ENCODE measurements at places on chromosomes 16 and 17. TPM values are rescaled to one million over a fixed set of nuclear protein-coding genes. Genes with fewer than 3 reads are reported as not detected.

GRCh38 chr16:87570938-87571867 lies 31.1 kb upstream of the JPH3 start:
- DNase-seq, result peak; percentile 38

SLX4 gene
- total RNA-seq, result 13.8 TPM

GNGT2 gene
- not detected for total RNA-seq

IGSF6 gene
- not detected for total RNA-seq

GRCh38 chr16:67428146-67428731 lies 2.7 kb upstream of the HSD11B2 start:
- DNase-seq, result peak; percentile 68

GRCh38 chr17:9414471-9414870 lies 161.1 kb downstream of the STX8 start:
- no peak for DNase-seq

DNA sequence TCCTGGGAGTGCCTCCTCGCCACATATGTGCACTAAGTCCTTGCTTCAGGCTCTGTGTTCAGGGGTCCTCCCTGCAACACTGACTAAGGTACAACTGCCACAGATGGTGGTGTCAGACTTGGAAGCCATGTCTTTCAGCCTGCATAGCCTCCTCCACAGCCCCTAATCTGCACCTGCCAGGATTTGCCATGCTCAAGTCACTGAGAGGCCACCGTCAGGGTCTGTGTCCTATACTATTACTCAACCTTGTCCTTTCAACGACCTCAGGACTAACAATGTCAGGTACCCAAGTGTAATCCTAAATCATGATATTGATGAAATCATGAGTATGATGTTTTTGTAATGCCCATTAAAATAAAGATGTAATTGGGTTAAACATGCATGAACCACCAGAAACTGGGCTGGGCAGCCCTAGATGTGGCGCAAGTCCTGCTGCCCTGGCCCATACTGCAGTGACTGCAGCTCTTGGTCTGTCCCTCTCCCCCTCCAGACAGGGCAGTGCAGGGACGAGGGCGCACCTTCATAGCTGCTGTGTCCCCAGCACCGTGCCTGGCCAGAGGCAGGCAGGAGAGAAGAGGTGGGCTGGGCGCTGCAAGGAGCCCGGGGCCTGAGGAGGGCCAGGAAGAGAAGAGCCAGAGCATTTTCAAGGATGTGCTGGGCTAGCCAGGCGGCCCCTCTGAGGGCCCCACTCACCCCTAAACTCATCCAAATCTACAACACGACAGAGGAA lies 198.0 kb downstream of the ZNF423 start:
- no peak for DNase-seq

DNA sequence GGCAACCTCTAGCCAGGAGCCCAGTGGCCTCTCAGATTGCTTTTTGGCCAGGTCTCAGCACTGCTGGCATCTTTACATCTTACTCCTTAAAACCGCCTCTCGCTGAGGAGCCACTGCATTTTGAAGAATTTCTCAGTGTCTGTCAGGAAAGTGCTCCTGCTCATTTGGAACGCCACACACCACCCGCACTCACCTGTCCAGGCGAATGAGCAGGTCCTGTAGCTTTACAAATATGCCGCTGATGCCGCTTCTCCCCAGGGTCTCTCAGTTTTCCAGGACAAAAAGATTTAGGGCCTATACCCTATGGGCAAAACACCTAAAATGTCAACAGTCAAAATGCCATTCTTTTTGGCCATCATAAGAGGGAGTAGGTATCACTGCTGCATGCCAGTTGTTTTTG lies 22.1 kb downstream of the CYB561 start:
- DNase-seq, result no peak

PTGES3L gene
- 6.5 TPM for total RNA-seq

C17orf100 gene
- 6.1 TPM for total RNA-seq

DNA sequence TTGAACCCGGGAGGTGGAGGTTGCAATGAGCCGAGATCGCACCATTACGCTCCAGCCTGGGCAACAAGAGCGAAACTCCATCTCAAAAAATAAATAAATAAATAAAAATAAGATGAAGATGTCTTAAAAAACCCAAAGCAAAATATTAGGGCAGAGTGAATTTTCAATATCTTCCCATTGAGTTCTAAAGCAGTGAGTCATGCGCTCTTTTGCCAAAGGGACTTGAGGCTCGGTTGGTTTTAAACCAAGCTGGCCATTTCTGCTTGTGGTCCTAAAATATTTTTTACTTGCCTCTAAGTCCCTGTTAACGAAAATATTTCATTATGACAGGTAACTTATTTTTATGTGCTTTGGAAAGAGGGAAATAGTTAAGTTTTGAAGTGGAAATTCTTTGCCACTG lies 4.7 kb downstream of the PAFAH1B1 start:
- DNase-seq, result no peak

SHISA6 gene
- 1.2 TPM for total RNA-seq

DNA sequence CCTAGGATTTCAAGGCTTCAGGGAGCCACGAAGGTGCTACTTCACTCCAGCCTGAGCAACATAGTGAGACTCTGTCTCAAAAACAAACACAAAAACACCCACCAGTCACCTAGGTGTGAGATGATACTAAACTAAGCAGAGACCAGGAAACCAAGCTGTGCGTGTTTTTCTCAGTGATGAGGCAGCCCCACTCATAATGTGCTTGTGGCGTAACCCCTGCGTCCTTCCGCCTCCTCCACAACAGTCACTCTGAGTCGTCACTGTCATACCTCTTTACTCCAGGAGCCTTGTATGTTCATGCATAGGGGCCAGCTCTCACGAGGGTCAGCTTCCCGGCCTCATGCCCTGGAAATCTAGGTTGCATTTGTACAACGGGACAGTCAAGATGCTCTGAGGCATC lies 31.1 kb upstream of the SLC47A1 start:
- DNase-seq, result no peak

KARS1 gene
- total RNA-seq, result 126 TPM

GABARAP gene
- total RNA-seq, result 466 TPM

CCL8 gene
- total RNA-seq, result not detected

DNA sequence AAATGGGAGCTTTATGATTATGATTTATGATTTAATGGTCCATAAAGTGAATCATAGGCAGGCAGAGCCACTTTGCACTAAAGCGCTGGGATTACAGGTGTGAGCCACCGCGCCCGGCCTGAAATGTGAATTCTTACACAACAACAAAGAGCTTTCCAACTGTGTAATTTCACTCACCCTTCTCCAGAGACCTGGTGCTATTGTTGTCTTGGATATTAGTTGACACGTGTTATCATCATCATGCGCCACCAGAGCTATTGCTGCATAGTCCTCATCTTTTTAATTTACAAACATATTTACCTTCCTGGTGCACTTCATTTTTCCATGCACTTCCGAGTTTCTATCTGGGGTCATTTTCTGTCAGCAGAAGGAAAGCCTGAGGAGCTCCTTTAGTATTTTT lies 4.8 kb upstream of the UTS2R start:
- no peak for DNase-seq

- no peak for DNase-seq
Measured at GRCh38 chr16:81313701-81314602, 810 bp upstream of the GAN start.

DNA sequence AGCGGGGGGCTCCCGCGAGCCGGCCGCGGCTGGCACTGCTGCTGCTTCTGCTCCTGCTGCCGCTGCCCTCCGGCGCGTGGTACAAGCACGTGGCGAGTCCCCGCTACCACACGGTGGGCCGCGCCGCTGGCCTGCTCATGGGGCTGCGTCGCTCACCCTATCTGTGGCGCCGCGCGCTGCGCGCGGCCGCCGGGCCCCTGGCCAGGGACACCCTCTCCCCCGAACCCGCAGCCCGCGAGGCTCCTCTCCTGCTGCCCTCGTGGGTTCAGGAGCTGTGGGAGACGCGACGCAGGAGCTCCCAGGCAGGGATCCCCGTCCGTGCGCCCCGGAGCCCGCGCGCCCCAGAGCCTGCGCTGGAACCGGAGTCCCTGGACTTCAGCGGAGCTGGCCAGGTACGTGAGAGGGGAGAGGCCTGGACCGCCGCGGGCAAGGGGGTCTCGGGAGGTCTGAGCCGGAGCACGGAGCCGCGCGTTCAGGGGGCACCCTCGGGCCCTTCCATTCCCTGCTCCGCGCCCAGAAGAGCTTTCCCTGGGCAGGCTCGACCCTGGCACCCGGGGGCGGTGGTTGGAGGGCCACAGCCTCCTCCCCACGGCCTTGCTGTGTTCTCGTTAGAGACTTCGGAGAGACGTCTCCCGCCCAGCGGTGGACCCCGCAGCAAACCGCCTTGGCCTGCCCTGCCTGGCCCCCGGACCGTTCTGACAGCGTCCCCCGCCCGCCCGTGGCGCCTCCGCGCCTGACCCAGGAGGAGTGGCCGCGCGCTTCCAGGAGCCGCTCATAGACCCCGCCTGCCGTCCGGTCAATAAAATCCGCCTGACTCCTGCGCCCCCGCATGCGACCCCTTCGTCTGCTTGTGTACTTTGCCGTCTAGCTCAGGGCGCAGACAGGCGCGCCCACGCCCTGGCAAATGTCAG lies 591 bp downstream of the NPW start:
- DNase-seq, result peak; percentile 49

DNA sequence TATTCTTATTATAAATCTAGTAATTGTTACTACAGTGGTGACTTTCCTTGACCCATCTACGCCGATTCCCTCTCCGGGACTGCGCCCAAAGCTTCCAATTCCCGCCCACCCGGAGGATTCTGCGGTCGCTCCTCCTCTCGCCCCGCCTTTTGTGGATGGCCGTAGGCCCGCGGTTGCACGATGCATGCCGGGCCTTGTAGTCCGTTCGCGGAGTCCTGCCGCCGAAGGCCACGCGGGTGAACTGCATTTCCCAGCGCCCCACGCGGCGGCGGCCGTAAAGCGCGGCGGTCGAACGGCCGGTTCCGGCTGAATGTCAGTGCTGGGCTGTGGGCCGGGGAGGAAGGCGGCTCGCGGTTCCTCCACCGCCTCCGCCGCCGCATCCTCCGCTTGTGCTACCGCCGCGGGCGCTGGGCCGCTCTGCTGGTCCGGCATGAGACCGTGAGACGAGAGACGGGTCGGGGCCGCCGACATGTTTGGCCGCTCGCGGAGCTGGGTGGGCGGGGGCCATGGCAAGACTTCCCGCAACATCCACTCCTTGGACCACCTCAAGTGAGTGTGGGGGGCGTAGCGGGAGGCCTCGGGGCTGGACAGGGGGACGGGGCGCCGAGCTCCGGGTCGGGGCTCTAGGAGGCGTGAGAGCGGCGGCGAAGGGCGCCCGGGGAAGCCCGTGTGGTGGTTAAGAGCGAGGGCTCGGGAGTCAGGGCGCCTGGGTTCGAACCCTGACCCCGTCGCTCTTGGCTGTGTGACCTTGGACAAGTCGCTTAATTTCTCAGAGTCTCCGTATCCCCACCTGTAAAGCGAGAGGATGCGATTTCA lies at the start of gene CLEC16A:
Gene CLEC16A, plus strand, starts transcription at position 316 of the 816 bp plus-strand sequence. Its CDS starts 154 bp downstream, at position 470.
- peak; percentile 92 for DNase-seq

DNA sequence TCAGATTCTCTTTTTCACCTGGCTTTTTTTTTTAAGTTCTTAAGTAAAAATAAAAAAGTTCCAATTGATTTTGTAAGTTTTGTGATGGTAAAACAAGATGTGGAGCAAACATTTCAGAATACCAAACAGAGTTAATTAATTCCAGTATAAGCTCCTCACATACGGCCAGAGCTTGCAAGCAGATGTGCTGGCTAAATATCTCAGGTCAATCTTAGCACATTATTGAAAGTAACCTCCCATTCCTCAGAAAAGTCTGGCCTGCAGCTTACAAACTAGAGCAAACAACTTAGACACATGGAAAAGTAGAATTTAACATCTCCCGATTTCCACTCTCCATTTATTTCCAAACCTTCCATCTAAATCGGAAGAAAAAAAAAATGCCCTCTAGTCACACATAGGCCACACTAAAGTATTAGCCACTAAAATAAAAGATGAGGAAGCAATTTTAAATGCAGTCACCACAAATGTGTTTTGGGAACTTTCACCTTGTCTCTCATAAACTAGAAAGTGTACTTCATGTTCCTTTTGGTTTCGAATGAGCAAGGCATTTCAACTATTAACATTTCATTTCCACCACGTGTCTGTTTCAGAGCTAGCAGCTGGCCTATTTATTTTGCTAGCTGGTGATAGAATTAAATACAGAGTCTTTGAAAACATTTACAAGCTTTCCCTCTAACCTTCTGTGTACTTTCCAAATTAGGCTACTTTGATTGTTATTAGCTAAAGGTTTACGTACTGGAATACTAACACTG lies 143.3 kb downstream of the STX8 start:
- DNase-seq, result no peak

DNA sequence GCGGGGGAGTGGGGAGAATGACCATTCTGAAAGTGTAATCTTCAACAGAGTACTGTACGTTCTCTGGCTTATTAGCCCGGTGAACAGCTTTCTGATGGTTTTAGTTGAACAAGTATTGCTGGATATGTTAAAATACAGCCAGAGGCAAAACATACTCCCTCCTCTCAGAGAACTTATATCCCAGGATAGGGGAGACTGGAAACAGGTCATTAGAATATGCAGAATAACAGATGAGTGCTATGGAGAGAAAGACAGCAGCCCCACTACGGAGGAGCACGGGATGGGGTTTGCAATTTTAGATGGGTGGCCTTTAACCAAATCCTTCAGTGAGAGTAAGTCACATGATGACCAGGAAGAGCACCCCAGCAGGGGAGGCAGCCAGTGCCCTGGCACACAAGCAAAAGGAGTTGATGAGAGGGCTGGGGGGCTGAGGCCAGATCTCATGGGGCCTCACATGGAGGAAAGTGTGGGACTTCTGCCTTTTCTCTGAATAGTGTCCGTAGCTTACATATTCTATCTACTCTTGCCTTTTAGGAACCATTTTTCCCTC lies 43.1 kb upstream of the SEC14L1 start:
- DNase-seq, result no peak

- DNase-seq, result no peak
Measured at GRCh38 chr16:51113236-51114125, 37.6 kb downstream of the SALL1 start.

AGRP gene
- total RNA-seq, result not detected

DNA sequence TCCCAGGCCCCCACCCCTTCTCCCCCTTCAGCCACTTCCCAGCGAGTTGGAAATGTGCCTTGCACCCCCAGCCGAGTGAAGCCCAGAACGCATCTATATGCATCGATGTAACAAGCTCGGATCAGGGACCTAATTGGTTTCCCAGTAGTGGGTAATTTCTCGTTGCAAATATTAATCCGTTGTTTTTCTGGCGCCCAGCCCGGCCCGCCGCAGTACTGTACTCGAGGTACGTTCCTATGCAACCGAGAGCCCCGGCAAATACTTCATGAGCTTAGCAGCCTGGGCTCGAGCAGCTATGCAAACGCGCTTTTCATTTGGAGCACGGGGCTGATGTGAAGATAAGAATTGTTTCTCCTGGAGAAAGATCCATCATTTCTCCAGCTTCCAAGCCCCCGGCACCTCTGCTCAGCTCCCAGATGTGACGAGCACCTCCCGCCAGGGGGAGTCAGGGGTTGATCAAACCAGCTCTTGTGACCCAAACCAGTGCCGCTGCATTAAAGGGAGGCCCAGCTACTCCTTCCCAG lies 229.8 kb downstream of the KATNIP start:
- DNase-seq, result peak; percentile 29

DNA sequence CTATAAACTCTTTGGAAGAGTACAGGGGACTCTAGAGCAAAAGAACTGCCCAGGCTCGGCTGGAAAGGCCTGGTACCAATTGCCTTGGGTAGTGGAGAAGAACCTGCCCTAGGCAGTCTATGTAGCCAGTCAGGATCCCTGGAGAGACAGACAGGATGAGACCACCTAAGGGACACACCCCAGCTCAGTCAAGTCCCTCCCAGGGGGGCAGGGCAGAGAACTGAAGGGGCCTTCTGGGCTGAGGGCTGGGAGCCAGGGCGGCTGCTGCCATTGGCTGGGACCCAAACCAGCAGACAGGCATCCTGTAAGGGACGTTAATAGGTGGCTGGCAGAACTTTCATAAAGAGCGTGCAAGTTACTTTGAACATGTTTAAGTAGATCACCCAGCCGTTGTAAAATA lies 12.8 kb upstream of the SLC38A8 start:
- DNase-seq, result no peak

GRCh38 chr17:12719948-12720347 lies 54.3 kb downstream of the MYOCD start:
- no peak for DNase-seq

Measured in progenitor cell of endocrine pancreas (in vitro differentiated cells).